Memory B cell (primary cell): ENCODE measurements at places on chromosomes 2 and 18.
A peak's percentile ranks its signal among the peaks of the same experiment; 100 is the strongest.

- no peak for DNase-seq
Observed at GRCh38 chr18:34661464-34662087, 48.5 kb upstream of the DTNA start.

DNA sequence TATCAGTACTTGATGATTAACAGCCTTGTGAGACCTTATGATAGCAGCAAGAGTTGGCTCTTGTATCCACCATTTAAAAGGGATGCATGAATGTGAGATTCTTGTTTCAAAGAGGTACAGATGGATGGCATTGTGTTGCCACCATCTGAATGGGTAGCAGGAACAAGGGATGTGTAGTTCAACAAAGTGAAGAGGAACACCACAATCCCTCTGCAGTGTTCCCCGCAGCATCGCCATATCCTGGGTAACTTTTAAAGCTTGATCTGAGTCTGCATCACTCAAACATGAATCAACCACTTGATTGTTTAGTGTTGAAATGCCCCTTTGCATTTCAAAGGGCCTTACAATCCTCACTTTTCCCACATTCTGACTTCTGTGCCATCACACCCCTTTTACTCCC, 106.7 kb downstream of the SS18 start:
- DNase-seq: no peak

DNA sequence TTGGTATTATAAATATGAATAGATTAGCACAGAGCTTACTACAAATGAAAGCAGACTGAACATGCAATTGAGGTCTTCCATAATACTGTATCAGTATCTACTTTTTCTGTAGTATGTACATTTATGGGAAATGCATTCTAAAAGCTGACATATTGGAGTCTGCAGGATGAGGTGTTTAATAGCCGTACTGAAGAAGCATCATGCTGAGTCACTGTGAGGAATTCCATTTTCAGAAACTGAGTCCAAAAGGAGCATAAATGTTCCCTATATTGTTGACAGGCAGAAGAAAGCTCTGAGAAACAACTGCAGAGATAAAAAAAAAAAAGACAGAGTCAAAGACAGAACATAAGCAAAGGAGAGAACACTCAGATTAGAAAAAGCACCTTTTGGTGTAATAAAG, 366.7 kb upstream of the SPHKAP start:
- DNase-seq: no peak

DNA sequence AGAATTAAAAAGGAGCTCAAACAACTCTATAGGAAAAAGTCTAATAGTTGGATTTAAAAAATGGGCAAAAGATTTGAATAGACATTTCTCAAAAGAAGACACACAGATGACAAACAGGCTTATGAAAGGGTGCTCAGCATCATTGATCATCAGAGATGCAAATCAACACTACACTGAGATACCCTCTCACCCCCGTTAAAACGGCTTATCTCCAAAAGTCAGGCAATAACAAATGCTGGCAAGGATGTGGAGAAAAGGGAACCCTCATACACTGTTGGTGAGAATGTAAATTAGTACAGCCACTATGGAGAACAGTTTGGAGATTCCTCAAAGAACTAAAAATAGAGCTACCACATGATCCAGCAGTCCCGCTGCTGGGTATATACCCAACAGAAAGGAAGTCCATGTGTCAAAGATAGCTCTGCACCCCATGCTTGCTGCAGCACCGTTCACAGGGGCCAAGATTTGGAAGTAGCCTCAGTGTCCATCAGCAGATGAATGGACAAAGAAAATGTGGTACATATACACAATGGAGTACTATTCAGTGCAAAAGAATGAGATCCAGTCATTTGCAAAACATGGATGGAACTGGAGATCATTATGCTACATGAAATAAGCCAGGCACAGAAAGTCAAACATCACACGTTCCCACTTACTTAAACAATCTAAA, 46.7 kb upstream of the B3GNT7 start:
- DNase-seq: no peak

DNA sequence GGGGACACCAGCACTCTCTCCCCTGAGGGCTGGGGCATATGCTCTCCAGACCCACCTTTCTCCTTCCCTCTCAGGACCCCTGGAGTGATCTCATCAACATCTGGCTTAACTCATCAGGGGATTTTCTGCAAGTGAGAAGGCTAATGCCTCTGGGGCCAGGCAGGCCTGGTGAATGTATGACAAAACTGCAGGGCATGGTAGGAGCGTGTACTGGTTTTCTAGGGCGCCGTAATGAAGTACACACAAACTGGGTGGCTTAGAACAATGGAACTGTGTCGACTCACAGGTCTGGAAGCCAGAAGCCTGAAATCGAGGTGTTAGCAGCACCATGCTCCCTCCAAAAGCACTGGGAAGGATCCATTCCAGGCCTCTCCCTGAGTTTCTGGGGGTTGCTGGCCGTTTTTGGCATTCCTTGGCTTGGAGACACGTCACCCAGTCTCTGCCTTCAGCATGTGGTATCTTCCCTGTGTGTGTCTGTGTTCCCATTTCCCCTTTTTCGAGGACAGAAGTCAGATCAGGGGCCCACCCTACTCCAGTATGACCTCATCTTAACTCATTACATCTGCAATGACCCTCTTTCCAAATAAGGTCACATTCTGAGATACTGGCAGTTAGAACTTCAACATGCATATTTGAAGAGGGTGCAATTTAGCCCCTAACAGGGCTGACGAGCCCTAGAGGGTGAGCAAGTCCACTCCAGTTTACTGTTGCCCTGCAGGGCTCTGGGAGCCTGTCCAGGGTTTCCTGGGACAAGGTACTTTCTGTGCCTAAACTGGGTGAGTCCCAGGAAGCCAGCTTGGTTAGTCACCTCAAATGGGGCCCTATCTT, 45.5 kb upstream of the CAB39 start:
- DNase-seq: no peak

- no peak for DNase-seq
Observed at GRCh38 chr2:79993144-79993543, 311.4 kb downstream of the LRRTM1 start.

GRCh38 chr2:204282525-204282924, 262.8 kb upstream of the PARD3B start:
- no peak for DNase-seq

DNA sequence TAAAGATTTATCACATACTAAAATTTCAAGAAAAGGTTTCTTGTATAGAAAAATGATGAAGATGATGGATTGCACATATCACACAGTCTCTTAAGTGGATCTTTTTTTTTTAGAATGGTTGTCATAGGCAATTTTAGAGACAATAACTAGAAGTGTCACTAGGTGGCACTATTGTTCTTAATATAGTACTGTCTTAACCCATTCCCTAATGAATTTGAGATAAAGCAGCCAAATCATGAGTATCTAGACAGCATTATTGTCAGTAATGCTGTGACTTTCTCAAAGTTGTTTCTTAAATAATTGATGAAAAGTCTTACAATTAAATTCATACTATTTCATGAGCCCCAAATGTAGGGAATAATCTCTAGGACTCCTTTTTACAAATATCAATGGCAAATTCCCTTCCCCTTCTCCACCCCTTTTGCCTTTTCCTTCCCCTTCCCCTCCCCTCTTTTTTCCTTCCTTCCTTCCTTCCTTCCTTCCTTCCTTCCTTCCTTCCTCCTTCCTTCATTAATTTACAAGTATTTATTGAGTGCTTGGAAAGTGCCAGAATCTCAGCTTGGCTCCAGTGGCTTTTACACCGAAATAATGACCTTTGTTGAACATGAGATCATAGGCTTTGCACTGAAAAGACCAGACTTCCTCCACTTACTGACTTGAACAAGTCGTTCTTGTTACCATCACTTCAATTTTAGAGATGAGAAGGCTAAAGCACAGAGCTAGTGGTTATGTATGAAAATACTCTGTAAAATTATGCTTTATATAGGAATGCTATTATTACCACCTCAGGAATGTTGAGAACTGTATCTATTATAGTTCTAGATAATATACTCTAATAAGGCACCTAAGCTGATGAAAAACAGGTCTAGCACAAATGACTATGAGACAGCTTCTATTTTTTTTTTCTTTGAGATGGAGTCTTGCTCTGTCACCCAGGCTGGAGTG, 19.8 kb downstream of the MYL12B start:
- peak; percentile 73 for DNase-seq

- DNase-seq: no peak
Observed at GRCh38 chr2:189466656-189467055, 25.4 kb downstream of the WDR75 start.

GRCh38 chr2:181741756-181742155, 61.4 kb upstream of the NEUROD1 start:
- DNase-seq: no peak

DNA sequence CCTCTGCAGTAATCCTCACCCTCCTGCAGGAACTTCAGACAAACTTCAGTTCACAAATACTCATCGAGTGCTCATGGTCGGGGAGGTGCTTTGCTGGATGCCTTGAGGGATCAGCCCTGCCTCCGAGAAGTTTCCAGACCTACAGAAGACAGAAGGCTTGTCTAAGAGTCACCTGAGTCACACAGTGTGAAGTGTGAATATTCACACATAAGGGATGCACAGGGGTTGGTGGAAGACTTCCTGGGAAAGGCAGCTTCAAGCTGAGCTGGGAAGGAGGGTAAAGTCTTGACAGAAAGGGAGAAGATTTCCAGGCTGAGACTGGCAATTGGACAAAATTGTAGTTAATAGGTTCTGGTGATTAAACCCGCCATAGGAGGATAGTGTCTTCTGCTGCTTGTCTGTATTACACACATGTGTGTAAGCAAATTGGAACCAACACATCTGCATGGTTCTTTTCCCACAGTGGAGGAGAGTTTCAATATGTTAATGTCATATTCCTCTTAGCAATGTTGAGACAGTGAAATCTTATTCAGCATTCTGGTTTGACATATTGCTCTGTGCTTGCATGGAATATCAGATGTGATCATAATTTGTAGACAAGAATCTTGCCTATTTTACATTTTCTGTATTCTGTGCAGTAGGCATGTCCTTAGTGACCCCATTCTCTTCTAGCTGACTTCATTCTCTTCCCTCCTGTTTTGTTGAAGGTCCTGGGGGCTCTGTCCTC, 34.7 kb upstream of the ZNF396 start:
- DNase-seq: no peak

- no peak for DNase-seq
Observed at GRCh38 chr2:219280651-219281050, 1.5 kb downstream of the DNAJB2 start.

DNA sequence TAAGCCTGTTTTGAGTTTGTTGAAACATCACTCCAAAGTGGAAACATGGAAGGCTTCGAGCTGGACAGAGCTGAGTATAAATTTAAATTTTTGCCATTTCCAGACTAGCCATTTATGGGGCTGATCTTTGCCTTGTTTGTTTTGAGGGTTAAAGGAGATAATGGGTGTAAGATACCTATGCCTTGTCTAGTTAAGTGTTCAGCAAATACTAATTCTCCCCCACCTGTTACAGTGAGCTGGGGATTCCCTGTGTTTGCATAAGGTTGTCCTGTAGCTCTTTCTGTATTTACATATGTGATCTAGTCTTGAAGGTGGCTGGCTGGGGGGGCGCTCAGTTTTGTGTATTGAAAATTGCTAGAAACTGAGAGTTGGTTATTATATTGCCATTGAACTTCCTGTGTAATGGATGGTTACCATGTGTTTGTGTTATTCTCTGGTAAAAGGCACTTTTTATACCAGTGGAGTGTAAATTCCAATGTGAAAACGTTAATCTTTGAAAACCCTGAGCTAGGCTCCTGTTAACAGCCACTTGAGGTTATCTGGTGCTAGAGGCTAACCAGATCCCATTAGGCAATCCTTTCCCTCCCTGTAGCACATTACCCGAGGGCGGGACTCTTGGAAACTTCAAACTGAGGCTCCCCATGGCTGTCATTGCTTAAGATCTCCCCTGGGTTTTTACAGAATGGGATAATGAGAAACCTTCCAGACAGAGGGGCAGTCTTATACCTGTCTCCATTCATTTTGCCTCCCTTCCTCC, 26.7 kb downstream of the TANC1 start:
- no peak for DNase-seq

GRCh38 chr2:212973347-212973746, 178.1 kb downstream of the IKZF2 start:
- no peak for DNase-seq

- DNase-seq: no peak
Observed at GRCh38 chr2:229163893-229164292, 107.2 kb downstream of the PID1 start.

- DNase-seq: no peak
Observed at GRCh38 chr2:104049438-104049837, 804.5 kb upstream of the POU3F3 start.

DNA sequence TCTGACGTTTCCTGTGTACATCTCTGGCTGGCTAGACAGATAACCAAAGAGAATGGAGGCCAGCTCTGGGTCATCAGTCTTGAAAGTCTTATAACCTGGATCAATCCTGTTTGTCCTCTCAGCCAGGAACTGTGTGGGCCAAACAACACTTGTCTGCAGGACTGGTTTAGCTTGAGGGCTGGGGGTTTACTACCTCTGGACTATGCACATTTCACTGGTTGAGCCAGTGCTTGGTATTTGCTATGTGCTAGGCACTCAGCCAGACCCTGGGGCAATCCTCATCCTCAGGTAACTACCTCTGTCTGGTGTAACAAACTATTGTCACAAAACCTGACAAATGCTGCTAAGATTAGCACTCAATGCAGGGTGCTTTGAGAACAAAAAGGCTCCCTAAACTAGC, 169.7 kb downstream of the HAUS1 start:
- no peak for DNase-seq

DNA sequence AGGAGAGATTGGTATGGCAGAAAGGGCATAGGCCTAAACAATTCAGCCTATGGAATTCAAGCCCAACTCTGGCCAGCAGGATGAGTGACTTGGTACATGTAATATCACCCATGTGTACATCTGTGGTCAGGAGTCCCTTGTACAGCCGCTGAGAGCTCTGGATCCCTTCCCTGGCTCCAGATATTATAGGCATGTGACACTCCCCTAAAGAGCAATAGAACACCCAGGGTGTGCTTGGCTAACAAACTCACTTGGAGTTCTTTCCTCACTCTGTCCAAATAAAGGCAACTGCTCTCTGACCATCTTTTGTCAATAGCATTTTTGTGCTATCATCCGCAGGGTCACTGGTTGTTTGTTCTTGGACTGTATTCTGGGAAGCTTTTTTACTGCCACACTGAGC, 197.4 kb upstream of the NCKAP5 start:
- DNase-seq: no peak

DNA sequence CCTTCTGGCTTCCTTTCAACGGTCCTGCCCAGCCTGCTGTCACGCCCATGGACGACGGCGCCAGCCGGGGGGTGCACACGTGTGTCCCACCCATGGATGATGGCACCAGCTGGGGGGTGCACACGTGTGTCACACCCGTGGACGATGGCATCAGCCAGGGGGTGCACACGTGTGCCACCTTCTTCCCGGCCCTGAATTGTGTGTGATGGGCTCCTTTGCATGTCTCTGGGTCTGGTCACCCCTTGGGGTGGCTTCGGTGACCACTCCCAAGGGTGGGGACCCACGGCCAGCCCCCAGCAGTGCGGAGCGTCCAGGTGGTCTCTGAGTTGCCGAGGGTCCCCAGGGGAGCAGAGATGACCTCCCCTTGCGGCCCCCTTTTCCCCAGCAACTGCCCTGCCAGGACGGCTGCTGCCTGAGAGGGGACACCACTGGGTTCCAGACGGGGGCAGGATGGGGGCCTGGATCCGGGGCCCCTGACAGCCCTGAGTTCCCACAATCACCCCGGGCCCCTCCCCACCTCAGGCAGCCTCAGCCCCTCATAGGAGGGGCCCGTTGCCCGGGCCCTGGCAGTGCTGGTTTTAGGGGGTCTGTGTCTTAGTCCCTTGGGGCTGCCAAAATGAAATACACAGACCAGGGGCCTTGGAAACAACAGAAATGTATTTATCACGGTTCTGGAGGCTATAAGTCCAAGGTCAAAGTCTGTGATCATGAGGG, 9.4 kb downstream of the NEU4 start:
- no peak for DNase-seq

- DNase-seq: no peak
Observed at GRCh38 chr18:11089931-11090715, 59.2 kb downstream of the PIEZO2 start.

GRCh38 chr18:29560270-29560669, 1383.3 kb upstream of the CDH2 start:
- no peak for DNase-seq
